ENCODE measurements at places on chromosomes 3 and 15.

- DNase-seq: no peak
These were observed 567.9 kb downstream of the GOLGA6L6 start for GRCh38 chr15:19973718-19974117.

DNA sequence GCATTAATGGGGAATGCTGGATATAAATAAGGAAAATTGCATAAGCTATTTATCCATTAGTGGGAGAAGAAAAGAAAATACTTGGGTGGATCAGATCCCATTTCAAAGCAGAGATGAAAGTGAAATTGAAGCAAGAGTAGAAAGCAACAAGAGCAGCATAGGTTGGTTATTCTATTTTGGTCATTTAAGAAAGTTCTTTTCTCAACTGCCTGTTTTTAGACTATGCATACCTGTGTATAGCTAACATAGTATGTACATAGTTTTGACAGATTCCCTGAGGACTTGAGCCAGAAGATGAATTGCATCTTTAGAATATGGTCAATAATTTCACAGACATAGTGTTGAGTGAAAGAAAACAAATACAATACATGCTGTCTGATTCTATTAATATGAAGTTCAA, 29.0 kb upstream of the DENND4A start:
- no peak for DNase-seq

- DNase-seq: no peak
These were observed 218.5 kb upstream of the CMC1 start for GRCh38 chr3:28022916-28023315.

DNA sequence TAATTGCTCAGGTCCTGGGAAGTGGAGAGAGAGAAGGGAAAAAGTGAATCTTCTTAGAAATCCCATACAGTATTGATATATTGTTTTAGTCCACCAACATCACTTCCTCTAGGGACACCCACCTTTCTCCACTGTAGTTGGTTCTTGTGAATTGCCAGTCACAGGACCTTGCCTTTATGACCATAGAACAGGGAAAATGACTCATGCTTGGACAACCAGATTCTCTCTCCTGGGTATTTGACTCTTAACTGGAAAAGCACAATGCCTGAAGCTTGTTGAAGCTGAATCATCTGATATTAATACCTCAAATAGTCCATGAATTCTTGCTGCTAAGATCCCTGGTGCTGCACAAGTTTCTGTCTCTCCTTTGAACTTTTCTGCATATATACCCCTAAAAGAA, 32.5 kb upstream of the DCLK3 start:
- no peak for DNase-seq

DNA sequence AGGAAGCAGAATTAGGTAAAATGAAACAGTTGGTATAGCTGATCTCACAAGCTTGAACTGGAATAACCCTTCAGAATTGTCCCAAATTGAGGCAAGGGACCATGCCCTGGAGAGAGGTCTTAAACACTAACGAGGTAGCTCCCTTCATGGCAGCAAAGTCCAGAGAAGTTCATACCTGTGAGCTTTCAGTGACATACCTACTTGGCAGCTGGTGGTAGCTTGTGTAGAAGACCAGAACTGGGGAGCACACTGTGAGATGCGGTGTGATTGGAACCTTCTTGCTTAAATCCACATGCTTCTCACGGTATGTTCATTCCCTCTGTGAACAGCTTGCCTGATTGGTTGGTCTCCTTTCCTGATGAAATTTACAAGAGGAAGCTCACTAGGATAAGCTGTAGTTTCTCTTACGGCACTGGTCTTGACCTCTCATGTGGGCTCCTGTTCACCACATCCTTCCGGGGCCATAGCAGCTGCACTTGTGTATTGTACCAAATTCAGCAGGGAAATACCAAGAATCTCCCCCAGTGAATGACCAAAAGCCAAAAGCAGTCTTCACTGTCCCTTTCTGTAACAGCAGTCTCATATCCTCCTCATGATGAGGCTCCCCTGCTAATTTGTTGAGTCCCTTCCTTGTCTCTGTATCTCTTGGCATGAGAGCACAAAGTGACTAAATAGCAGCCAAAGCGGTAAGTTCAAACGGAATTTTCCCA, 483.7 kb upstream of the FRG2C start:
- no peak for DNase-seq

DNA sequence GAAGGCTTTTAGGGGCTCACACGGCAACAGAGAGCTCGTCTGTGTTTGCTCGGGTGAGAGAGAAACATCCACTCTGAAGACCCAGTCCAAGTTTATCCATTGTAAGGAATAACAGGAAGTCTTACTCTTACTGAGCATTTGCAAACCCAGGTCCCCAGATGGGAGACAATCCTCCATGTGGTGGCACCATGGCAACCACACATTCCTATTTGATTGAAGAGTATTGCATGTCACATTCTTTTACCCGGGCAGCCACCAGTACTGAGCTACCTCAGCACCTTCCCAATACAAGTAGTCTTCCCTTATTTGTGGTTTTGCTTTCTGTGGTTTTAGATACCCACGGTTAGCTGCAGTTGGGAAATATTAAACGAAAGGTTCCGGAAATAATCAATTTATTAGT, 302.9 kb upstream of the RASGRP1 start:
- DNase-seq: no peak

DNA sequence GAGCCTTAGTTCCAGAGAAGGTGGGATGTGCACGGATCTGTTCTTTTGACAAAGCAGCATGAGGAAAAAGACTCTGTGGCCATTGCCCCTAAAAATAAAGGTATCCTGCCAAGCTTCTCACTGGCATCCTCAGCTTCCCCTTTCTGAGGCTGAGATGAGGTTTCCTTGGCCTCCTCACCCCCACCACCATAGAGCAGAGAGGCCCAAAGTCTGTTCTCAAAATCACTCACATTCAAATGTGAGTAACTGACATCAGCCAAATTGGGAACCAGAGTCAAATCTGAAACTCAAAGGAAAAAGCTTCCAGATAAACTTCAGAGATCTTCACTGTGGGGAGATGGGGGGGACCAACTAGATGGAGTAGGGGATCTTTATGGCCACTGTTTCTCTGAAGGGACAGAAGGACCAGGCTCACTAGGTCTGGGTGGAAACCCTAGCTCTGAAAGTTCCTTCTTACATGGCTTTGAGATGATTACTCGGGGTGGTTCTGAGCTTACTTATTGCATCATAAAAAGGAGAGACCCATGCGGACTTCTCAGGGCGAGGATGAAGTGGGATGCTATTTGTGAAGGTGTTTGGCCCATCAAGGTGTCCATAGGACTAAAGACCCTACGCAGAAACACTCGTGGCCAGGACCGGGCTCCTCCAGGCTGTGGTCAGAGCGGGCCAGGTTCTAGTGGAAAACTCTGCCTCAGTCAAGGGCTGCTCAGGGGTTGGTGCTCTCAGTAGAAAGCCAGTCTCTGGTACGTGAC, 61.5 kb upstream of the MEF2A start:
- DNase-seq: no peak

- DNase-seq: no peak
These were observed 94.9 kb upstream of the AADACL2 start for GRCh38 chr3:151638555-151639417.

DNA sequence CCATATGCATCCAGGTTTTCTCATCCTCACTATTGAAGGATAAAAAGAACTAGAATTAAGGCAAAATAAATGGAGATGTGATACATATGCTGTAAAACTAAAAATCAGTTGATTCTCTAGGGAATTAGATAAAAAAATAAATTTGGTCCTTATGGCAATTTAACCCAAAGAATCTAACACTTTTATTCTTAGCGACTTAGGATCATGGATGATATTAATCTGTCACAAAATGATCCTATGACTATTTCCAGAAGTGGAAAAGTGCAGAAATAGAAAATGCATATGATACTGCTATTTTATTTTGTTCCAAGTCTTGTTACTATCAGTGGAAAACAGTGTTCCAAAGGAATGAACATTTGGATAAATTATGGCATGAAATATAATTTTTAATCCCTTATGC, 746.3 kb downstream of the ROBO2 start:
- no peak for DNase-seq

- no peak for DNase-seq
These were observed 142.0 kb upstream of the TMC3 start for GRCh38 chr15:81516012-81516411.

DNA sequence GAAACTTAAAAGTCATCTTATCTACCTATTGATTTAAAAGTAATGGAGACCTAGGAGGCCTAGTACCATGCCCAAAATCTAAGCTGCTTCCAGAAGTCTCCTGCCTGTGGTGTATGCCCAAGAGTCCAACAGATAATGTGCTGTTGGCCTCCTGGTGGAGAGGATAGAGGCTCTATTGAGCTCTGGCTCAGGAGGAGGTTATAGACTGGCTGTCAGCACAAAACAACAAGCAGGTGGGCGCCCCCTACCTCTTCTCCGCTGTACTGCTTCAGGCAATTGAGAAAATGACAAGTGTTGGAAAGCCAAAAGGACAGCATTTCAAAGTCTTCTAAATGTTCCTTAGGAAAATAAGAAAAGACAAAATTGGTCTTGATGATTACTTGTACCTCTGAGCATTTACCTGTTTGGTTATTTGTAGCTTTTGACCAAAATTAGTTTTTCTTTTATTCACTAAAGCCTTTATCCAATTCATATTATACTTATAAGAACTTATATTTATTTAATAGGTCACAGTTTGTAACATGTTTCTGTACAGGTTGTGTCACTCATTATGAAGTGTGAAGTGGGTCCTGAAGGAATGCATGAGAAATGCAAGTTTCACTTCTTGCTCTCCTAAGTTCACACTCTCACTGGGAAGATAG, 17.2 kb upstream of the GNB5 start:
- peak; percentile 56 for DNase-seq

GRCh38 chr3:55937301-55937700, 450.2 kb upstream of the WNT5A start:
- no peak for DNase-seq

DNA sequence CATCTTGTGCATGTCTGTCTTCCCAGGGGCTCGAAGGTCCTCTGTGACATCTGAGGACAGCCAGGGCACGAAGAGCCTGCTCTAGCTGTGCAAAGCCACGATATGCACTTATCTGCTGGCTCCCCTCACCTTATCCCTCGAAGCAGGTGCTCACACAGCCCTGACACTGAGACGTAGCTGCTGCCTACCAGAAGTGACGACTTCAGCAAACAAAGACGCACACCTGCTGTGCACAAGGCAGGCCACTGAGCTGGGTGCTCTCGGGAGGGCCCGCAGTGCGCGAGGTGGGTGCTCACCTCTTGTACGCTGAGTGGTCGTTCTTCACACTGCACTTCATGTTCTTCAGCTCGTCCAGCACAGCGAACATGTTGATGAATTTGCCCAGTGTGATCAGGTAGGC, 37.3 kb downstream of the CYFIP1 start:
- DNase-seq: no peak

- no peak for DNase-seq
These were observed 331.3 kb upstream of the PROK2 start for GRCh38 chr3:72116226-72116625.

DNA sequence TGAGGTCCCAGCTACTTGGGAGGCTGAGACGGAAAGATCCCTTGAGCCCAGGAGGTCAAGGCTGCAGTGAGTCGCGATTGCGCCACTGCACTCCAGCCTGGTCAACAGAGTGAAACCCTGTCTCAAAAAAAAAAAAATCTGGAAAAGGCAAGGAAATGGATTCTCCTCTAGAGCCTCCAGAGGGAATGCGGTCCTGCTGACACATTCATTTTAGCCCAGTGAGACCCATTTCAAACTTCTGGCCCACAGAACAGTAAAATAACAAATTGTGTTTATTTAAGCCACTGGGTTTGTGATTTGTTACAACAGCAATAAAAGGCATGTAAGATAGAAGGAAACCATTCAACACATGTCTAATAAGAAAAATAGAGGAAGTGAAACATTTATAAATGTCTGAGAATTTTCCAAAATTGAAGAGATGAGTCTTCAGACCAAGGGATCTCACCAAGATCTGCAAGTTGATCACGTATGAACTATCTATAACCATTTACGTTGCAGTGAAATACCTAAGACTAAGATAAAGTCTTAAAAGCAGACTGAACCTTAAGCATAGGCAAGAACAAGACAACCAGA, at the start of gene HTR3E:
TSS of gene HTR3E (plus strand) at position 254 of the 573 bp plus-strand sequence. CDS start 466 bp downstream, outside the sequence.
- DNase-seq: no peak

Measured in effector CD8-positive, alpha-beta T cell (primary cell).